Activated CD4-positive, CD25-positive, alpha-beta regulatory T cell (primary cell): ENCODE measurements at places on chromosomes 12 and 14.

DNA sequence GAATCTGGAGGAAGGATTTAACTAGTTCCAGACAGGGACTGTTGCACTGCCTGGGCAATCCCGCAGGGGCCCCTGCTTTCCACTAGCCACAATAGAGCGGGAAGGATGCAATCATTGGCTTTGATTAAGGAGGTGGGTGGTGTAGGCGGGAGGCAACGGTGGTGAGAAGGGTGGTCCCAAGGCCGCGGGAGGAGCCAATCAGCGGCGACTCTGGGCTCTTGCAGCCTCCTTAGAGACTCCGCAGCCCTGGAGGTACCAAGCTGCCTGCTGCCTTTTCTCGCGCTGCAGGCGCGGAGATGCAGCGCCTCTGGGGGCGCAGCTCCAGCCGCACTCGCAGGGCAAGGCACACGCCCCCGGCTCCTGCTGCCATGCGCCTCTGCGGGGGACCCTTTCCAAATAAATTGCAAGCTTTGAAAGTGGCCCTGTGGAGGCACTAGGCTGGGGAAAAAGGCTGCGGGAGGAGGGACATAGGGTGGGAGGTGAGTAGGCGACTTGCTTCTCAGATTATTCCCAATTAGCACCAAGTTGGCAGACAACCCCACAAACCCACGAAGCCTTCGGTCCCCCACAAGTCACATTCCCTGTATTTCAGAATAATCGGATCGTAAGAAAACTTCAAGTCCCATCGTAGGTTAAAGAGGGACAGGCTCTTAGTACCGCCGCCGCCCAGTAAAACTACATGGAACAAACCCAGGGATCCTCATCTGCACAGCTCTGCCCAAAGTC, 858 bp upstream of the KCNA1 start:
- no peak for DNase-seq

- DNase-seq: no peak
Observed at GRCh38 chr12:117063162-117063911, 35.9 kb downstream of the TESC start.

- DNase-seq: no peak
Observed at GRCh38 chr12:93844164-93844784, 167.1 kb downstream of the CRADD start.

GRCh38 chr12:127745469-127746212, 521.3 kb upstream of the TMEM132C start:
- DNase-seq: no peak
